Activated naive CD8-positive, alpha-beta T cell treated with anti-CD3 and anti-CD28 coated beads for 36 hours (primary cell): ENCODE measurements at places on chromosomes 4 and X. TPM values are rescaled to one million over a fixed set of nuclear protein-coding genes. Genes with fewer than 3 reads are reported as not detected.

DNA sequence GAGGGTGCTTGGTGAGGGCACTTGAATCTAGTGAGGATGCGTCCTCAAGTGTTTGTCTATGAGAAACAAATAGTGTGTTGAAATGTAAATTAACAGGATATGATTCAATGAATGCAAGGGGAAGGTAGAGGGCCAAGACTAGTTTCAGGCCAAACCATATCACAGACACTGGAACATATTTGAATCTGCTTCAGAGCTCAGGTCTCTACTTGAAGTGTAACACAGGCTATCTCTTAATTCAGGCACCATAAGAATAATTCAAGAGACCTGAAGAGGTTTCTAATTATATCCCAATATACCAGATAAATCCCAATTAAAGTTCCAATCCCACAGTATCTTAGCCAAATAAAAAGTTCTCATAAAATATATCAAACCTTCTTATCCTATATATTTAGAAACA lies 146.5 kb upstream of the INTU start:
- no peak for DNase-seq

- no peak for DNase-seq
These were observed 3.6 kb downstream of the TLR1 start for GRCh38 chr4:38800961-38801450.

- no peak for DNase-seq
These were observed 673.6 kb upstream of the TENM3 start for GRCh38 chr4:181569553-181569952.

GRCh38 chrX:132732236-132732635 lies 226.2 kb downstream of the HS6ST2 start:
- no peak for DNase-seq

DNA sequence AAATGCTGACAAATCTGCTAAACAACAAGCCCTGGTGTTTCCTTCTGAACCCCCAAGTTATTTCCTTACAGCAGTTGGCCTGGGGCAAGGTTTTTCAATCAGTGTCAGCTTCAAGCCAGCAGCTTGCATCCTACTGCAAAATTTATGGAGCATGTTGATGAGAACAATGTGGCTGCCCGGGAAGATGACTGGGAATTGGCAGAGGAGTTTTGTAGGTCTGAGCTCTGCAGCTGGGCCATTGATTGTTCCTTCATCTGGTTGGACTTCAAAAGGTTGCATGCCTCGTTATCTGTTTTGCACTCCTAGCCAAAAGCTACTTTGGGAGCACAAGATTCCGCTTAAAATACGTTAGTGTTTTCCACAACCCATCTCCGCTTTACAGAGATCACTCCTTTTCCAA lies 1030.3 kb upstream of the LCORL start:
- no peak for DNase-seq

DNA sequence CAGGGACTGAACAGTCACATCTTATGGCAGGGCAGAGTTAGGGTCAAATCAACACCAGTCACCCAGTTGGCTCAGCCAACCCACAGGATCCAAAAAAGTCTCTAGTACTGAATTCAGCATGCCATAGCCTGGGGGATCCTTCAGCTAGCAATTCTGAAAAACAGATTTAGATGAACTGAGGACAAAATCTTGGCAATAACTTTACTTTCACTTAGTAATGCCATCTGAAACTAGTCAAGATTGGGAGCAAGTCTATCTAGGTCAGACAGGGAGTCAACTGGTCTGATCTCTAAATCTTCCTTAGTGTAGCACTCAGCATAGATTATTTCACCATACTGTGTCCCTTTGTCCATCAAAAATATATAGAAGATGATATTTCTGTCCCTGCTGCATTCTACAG lies 76.0 kb downstream of the HHIP start:
- no peak for DNase-seq

- no peak for DNase-seq
These were observed 58.0 kb downstream of the CNGA2 start for GRCh38 chrX:151792505-151792904.

- DNase-seq, result no peak
These were observed 408.2 kb upstream of the INTU start for GRCh38 chr4:127224556-127224955.

GRCh38 chr4:3872834-3873313 lies 106.7 kb downstream of the ADRA2C start:
- DNase-seq, result no peak

DNA sequence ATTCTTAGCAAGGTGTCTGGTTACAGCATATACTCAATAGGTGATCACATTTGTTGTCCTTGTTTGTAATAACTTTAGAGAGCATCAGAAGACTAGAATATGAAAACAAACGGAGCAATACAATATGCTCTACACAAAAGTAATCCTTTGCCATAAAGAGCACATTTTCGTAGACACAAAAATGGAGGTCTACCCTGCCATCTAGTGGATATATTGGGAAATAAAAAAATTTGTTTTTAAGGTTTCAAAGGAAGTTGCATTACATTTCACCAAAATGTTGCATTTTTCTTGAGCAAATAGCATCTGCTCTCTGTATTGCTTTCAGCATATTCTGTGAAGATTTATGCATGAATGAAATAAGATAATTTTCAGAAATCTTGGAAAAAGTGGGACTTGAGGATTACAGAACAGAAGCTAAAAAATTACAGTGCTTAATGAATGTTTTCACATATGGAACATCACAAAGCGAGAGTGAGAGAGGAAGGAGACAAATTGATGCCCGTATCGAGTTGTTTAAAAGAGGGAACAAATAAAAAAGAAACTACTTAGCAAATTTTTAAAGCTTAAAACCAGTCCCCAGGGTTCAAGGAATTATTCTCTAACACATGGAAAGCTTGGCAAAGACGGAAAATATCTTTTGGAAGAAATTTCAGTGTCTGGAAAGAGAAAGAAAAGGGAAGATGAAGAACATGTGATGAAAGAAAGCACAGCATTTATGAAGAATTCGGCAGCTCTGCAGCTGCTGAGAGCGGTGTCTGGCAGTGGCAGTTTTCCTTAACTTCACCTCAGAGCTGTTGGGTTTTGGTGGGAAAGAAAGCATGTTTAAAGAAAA lies 390.1 kb downstream of the ANKRD50 start:
- no peak for DNase-seq

GRCh38 chr4:10753336-10753735 lies 68.8 kb upstream of the CLNK start:
- no peak for DNase-seq

- DNase-seq, result no peak
These were observed 325.5 kb upstream of the SLC7A11 start for GRCh38 chr4:138567696-138568095.

- DNase-seq, result no peak
These were observed 167.3 kb upstream of the LEF1 start for GRCh38 chr4:108336076-108336475.

DNA sequence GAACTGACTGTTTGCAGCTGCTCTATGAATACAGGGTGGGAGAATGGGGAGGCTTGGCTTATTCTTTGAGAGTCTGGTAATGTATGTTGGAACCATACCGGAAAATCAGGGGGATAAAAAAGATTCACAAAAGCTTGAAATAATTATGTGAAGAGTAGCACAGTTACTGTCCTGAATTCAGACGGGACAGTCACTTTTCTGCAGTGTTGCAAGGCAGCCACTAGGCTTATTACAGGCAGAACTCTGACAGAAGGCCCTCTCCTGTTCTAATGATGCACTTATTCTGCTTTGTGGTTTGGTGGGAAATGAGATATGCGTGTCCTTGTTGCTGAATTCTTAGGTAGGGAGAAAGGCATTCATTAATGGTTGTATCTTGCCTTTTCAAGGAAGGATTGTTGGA lies 37.2 kb downstream of the GUCY1B1 start:
- no peak for DNase-seq

DNA sequence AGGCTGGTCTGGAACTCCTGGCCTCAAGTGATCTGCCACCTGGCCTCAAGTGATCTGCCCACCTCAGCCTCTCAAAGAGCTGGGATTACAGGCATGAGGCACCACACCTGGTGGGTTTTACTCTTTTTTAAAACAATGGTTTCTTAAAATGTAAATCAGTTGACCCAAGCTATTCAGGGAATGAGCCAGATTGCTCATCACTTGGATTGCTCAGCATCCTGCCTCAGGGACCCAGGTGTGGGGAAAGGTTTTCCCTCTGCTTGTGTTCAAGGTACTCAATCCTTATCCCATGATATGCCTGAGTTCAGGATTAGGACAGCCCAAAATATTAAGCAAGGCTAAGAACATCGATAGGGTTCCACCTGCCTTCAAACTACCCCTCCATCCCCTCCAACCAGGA lies 67.4 kb downstream of the CHRNA9 start:
- no peak for DNase-seq

GRCh38 chr4:71209161-71209560 lies 129.7 kb upstream of the SLC4A4 start:
- no peak for DNase-seq

DNA sequence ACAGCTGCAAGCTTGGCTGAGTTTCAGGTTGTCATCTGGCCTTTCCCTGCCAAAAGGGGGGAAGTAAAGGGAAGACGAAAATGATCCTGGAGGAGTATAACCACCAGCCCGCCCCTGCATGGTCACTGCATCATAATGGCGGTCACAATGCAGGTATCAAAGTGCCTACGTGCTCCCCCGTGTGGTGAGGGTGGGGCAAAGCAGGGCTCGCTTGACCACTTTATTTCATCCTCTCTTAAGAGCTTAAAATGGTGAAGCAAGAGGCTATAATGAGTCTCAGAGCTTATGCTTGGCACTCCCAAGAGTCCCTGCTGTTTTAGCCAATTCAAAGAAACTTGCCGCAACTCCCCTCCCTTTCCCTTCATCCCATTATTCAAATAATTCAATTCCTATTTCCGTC lies 105.6 kb downstream of the APOOL start:
- DNase-seq, result peak; percentile 1

DNA sequence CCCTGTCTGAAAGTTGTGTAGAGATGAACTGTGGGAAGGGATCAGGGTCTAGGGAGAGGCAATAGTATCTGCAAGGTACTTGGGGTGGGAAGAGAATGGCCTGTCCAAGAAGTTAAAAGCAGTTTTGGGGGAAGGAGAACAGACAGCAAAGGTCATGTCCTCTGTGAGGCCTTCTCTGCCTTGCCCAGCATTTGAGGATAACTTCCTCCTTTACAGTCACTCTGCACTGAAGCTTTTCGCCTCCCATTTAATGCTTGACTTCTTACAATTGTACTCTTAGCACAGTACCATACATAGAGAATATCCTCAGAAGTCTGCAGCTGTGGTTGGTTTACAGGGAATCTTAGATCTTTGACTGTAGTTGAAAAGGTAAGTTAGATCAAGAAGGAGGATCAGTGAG lies 121.8 kb upstream of the AP1S2 start:
- no peak for DNase-seq

- peak; percentile 49 for DNase-seq
These were observed at the start of gene ARSD for GRCh38 chrX:2928583-2929434. ARSD (minus strand) TSS chrX:2929339; CDS start chrX:2929275, 64 bp downstream.

- DNase-seq, result no peak
These were observed 18.9 kb downstream of the TCEAL1 start for GRCh38 chrX:103647630-103648029.

- DNase-seq, result no peak
These were observed 168.1 kb downstream of the EPHA5 start for GRCh38 chr4:65502131-65502701.

DNA sequence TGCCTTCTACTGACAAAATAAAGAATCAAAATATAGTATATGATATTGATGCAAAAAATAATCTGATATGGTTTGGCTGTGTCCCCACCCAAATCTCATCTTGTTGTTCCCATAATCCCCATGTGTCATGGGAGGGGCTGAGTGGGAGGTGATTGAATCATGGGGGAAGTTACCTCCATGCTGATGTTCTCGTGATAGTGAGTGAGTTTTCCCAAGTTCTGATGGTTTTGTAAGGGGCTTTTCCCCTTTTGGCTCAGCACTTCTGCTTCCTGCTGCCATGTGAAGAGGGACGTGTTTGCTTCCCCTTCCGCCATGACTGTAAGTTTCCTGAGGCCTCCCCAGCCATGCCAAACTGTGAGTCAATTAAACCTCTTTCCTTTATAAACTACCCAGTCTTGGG lies 70.2 kb downstream of the TMEM165 start:
- DNase-seq, result no peak

DNA sequence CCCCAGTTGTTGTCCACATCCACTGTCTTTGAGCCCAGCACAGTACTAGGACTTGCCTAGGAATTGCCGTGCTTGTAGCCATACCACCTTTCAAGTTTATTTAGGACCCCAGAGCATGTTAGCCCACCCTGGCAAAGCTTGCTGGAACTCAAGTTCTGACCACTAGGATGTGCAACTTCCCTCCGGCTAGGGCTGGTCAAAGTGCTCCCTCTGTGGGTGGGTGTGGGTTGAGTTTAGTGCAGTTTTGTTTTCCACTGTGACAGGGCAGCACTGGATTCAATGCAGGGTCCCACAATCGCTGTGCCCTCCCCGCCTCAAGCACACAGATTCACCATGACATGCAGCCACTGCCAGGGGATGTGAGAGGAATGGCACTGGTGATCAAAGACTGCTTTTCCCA lies 96.0 kb downstream of the RASGEF1B start:
- no peak for DNase-seq

DNA sequence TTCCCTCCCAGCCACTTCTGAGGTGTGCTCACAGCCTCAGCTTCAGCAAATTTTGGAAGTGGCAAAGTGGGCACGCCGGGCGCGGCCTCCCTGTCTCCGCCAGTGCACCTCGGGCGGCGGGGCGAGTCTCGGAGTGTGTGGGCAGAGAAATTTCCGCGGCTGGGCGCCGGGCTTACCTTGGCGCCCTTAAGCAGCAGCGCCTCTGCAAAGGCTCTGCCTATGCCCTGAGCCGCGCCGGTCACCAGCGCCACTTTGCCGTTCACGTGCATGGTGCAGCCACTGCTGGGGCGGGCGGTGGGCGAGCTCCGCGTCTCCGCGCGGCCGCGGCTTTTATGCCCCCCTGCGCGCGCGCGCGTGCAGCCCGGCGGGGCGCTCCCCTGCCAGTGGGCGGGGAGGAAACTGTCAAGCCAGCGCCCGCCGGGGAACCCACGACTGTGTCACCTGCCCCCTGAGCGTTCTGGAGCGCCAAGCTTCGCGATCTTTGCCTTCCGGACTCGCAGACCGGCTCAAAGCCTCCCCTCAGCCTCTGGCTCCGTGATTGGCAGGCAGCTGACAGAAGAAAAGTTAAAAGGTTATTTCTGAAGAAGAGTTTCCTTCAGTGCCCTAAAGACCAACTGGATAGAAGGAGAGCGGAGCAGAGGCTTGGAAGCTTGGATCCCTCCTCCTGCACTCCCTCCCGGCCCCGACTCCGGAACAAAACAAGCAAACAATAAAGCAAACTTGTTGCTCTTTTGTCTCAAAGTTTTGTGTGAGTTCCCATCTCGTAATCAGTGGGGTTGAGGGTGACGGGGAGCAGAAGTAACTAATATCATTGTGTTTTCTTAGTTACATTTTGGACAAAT lies at the start of gene HPGD:
Gene HPGD (minus strand): TSS at position 306 of the 842 bp plus-strand sequence. CDS start 37 bp downstream, at position 269.
- peak; percentile 80 for DNase-seq

ATP8A1 gene
- total RNA-seq, result 23.8 TPM

CCDC120 gene
- total RNA-seq, result 3.7 TPM

HTT-AS gene
- total RNA-seq, result not detected

CRMP1 gene
- total RNA-seq, result not detected

FABP2 gene
- total RNA-seq, result not detected

CDS1 gene
- 0.30 TPM for total RNA-seq

ADH1A gene
- total RNA-seq, result not detected

TENM3 gene
- not detected for total RNA-seq

ART3 gene
- total RNA-seq, result 0.60 TPM
